ENCODE measurements at places on chromosomes 6 and 20.

GRCh38 chr6:80674669-80675068 is 568.2 kb downstream of the BCKDHB start:
- DNase-seq, result no peak

GRCh38 chr6:134134654-134135053 is 82.2 kb upstream of the SLC2A12 start:
- DNase-seq, result no peak

- DNase-seq, result no peak
These were observed 296.2 kb downstream of the NRN1 start for GRCh38 chr6:5710516-5710915.

- no peak for DNase-seq
These were observed 131.8 kb downstream of the SCML4 start for GRCh38 chr6:107692351-107692750.

DNA sequence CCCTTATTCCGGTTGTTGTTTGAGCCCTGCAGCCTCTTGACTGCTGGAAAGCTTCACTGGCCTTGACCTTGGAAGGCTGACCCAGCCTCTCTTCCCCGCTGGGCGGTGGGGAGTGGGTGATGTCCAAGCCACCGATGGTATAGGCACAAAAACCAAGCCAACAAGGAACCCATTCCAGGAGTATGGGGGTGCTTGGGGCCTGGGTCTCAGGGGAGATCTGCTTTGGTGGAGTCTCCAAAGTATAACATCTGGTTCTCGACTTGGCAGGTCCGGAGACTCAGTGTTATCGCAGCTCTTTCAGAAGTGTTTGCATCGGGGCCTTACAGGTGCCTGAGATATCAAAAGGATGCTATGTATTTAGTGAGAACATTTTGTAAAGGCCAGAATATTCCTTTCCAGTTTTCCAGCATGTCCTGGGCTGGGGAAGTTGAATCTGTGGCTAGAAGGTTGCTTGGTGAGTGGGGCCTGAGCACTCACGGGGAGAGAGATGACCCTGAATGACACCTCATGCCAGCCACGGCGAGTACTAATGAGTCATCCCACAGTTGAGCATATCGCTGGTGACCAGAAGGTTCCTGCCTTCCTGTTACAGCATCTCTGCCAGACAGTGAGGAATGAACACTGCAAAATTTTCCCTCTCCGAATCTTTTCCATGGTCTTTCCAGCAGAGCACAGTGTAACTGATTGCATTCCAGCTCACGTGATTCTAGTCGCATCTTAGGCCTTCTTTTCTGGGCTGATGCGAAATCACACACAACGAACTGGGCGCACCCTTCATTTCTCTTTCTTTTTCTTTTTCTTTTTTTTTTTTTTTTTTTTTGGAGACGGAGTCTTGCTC is 133.9 kb downstream of the ZDHHC14 start:
- DNase-seq, result no peak

DNA sequence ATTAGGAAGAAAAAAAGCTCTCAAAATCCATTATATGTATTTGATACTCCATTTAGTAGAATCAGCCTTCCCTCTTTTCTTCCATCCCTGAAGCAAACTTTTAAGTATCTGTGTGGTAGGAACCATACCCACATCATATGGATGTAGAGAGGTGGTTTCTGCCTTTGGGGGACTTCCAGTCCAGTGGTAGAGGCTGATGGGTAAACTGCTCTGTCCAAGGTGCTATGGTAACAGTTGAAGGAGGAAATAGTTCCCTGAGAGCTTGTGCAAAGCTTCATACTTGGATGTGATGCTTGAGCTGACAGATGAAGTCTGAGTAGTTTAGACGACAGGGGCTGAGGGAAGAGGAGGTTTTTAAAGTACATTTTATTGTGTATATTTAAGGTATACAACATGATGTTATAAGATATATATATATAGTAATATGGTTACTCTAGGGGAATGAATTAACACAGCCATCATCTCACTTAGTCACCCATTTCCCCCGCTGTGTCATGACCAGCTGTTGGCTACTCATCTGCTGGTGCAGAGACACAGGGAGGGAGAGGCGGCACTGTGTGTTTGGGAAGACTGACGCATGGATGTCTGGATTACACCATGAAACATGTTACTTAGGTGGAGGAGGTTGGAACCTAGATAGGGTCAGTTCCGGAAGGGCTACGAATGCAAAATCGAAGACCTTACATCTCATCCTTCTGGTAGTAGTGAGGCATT is 185.2 kb downstream of the FARS2 start:
- no peak for DNase-seq

DNA sequence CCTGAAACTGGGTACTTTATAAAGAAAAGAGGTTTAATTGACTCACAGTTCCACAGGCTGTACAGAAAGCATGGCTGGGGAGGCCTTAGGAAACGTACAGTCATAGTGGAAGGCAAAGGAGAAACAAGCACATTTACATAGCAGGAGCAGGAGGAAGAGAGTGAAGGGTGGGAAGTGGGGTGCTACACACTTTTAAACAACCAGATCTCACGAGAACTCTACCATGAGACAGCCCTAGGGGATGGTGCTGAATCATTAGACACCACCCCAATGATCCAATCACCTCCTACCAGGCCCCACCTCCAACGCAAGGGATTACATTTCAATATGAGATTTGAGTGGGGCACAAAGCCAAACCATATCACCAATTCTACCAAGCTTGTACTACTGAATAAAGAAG is 7.4 kb upstream of the FNDC1 start:
- no peak for DNase-seq

DNA sequence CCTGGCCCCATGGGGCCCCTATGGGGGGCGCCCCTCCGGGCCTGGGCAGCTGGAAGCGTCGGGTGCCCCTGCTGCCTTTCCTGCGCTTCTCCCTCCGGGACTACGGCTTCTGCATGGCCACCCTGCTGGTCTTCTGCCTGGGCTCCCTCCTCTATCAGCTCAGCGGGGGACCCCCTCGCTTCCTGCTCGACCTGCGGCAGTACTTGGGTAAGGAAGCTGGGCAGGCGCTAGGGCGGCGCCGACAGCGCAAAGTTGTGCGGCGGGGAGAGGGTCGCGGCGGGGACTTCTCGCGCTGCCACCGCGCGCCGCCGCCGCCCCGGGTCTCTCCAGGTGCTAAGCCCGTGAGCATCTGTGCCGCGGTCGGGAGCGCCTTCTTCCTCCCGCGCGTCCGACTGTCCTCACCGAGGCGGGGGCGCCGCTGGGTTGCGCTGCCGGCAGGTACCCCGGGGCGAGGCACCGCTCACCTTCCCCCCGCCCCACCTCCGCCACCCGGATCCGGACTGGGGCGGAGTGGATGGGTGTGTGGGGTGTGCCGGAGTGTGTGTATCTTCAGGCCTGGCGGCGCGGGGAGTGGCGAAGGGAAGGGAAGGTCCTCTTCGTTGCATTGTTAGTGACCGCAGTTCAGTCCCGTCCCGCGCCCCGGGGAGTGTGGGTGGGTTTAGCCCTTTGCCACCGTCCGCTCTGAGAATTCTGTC is 788 bp downstream of the UST start:
- peak; percentile 12 for DNase-seq

- no peak for DNase-seq
These were observed 162.2 kb downstream of the BCAS1 start for GRCh38 chr20:53907968-53908751.

DNA sequence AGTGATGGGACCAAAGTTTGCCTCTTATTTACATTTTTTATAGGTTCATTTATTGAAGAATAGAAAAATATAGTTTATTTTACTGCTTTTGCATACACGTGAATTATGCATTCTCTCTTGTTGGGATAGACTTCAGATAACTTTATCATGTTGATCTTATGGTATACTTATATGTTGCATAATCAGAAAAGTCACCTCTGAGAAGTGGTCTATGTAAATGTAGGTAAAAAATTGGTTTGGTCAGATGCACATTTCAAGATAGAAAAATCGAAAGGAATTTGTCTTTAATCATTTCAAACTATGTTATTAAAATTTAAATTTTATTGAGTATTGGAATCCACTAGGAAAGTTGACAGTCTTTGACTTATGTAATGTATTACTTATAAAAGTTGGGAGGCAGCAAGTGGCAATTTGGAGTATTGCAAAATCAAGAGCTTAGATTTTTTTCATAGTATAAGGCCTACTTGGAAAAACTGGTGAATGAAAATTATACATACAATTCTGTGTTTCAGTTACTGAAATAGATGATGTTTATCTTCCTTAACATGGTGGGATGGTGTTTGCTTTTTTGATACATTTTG is 2.4 kb downstream of the PHF3 start:
- no peak for DNase-seq

GRCh38 chr6:140846503-140847261 is 1286.0 kb upstream of the GJE1 start:
- DNase-seq, result no peak

DNA sequence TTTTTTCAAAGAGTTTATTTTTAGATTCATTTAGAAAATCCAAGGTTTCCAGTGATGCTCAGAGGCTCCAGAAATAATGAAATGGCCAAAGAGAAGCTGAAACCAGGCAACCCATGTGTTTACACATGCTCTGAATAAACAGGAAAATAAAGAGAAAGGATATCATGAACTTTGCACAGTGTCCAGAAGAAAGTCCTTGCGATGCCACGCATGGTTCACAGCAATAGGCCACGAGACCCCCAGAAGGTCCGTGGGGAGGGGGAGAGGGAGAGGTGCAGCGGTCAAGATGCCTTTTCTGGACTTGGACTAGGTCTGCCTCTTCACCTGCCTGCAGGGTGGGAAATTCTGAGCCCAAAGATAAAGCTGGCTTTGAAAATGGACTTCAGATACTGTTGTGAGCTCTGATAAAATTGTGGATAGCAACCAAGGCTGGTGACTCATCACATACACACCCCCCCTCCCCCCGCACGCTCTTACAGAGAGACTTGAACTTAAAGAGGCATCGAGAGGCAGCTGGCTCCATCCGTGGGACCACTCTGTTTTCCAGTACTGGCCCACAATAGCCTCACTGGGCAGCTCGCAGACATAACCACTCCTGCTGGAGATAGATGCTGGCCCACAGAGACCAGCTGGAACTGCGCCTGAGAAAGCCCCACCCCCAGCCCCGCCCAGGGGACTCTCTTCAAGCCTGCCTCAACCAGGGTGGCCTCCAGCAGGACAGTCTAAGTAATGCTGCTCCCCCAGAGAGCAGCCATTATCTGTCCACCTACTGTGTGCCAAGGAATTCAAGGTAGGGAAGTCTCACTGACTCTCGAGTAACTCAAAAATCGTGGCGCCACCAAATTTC is 21.2 kb upstream of the NFATC2 start:
- no peak for DNase-seq

- DNase-seq, result no peak
These were observed 364.8 kb downstream of the EPM2A start for GRCh38 chr6:145370559-145370958.

DNA sequence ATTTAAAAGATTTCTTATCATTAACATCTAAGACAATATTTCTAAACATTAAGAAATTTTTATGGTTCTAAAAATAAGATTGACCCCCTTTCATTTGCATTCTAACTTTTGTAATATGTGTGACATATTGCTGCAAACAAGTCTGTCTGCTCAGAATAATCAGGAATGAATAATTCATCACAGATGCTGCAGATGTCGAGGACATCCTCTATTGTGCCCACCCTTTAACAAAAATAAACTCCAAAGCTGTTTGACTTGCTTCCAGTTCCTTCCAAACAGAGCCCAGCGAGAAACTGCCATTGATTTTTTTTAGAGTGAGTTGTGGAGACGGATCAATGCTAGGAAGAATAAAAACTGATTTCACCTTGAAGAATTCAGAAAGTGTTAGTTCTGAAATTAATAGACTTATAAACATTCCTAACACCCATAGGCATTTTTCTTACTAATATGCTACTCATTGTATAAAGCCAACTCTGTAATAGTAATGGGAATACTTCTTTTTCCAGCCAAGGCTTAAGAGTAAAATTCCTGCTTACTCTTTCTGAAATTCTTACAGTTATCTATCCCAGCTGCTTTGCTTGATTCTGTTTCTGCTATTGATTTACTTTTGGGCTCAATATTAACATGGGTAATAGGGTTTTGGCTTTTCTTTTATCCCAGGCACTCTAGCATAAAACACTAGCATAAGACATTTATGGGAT is 244.8 kb upstream of the FAM83B start:
- DNase-seq, result no peak

DNA sequence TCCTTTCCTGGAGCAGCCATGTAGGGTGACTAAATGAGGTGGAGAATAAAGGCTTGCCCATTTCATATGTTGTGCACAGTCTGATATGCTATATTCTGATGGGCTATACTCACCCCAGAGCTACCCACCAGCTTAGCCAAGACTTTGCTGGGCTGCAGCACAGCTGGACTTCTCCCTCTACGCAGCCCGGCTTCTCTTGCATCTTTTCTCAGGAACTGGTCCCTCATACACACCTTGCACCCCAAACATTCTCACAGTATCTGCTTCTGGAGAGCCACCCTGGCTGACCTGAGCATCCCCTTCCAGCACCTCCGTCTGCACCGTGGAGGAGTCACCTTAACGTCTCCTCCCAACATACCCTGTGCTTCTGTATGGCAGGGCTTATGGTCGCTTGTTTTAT is 150.8 kb upstream of the PMEPA1 start:
- DNase-seq, result no peak

- DNase-seq, result no peak
These were observed 91.4 kb downstream of the FIG4 start for GRCh38 chr6:109782491-109782999.

DNA sequence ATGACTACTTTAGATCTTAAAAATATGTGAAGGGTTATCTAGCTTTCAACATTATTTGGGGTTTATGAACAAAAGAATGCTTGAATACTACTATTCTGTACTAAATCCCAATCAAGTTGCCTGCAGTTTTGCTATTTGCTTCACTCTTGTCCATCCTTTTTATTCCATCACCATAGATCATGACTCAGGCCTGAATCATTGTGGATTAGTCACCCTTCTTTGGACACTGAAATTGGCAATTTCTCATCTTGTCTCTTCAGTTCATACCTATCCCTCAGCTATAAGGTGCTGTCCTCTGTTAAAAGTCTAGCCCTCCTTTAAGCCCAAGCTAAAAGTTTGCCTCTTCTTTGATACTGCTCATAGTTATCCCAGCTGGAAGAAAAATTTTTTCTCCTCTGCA is 199.1 kb downstream of the CENPW start:
- DNase-seq, result no peak

- no peak for DNase-seq
These were observed at the start of gene CTCFL for GRCh38 chr20:57524511-57525176. Gene CTCFL (minus strand): TSS chr20:57525140. CDS start chr20:57524205, 935 bp downstream.

DNA sequence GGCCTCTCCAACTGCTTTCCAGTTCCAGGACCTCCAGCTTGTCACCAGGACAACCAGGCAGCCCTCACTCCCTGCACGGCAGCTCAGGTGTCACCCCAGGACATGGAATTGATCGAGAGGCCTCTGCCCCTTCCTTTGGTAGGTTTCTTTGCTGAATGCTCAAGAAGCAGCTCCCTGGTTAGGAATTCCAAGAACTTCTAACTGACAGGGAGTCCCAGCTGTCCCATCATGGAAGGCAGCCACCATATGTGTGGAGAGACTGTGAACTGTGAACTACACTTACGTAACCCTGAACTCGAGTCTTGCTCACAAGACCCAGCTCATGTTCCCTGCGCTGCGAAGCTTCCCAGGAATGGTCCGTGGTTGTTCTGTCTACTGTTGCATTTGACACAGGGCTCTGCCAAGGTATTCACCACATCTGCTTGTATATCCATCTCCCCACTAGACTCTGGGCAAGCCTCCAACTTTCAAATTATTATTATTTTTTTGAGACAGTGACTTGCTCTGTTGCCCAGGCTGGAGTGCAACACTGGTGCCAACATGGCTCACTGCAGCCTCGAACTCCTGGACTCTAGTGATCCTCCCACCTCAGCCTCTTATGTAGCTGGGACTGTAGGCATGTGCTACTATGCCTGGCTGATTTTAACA is 35.7 kb downstream of the MGME1 start:
- DNase-seq, result no peak

GRCh38 chr6:150391414-150391813 is 22.6 kb downstream of the IYD start:
- no peak for DNase-seq

- DNase-seq, result no peak
These were observed 372.7 kb upstream of the SULF2 start for GRCh38 chr20:48158014-48158413.
